NCI-H510A treated with DMSO at 0.1 percent for 48 hours (cell line): ENCODE measurements at places on chromosomes 6 and 20.

- DNase-seq, result no peak
These were observed 183.6 kb downstream of the PRL start for GRCh38 chr6:22113026-22113766.

DNA sequence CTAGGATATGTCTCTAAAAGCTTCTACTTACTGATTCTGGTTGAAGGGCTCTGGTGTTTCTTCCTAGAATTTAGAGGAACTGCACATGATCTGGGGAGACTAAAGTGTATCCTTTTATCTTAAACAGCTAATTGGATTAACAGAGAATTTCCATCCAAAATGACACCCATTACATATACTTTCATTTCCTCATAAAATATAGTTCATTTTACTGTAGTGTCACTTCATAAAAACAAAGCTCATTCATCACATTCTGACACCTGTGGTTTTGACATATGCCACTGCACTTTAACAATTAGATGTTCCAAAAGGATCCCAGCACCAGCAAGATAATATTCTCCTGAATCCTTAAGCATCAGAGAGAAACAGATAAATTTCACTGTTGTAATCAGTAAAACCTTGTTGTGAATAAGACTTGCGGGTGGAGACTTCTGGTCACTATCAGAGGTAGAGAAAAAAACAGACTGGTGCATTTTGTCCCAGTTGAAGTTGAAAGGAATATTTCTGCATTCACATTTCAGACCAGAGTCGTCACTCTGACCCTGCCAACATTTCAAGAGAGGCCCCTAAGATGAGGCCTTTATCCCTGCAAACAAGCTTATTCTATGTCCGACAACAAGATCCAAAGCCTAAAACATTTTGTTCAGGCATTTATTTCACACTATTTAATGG, 175.3 kb upstream of the BMP5 start:
- DNase-seq, result no peak

GRCh38 chr6:29763491-29764289, 40.5 kb downstream of the HLA-F start:
- no peak for DNase-seq

GRCh38 chr20:35252037-35252461, 25.6 kb downstream of the MMP24 start:
- DNase-seq, result no peak

- DNase-seq, result no peak
These were observed 6.9 kb upstream of the RRBP1 start for GRCh38 chr20:17688965-17689364.

- no peak for DNase-seq
These were observed 26.4 kb downstream of the GDAP1L1 start for GRCh38 chr20:44273231-44274215.

DNA sequence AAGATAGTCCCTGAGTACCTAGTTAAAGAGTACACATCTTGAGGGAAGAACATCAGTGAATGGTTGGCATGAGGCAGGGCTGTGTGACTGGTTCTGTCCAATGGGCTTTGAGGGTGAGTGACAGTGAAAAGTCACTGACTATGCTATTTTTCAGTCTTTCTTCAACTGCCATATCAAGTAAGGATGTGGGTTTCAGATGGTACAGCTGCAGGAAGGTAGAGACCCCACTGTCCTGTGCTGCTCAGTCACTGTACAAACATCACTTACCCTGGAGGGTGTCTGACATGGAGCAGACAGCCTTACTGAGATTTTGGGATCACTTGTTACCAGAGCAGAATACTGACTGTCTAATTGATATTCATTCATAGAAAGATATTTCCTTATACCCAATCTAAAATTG, 115.3 kb upstream of the ASCC3 start:
- DNase-seq, result no peak

GRCh38 chr6:167113047-167113754, 9.7 kb upstream of the CCR6 start:
- no peak for DNase-seq

DNA sequence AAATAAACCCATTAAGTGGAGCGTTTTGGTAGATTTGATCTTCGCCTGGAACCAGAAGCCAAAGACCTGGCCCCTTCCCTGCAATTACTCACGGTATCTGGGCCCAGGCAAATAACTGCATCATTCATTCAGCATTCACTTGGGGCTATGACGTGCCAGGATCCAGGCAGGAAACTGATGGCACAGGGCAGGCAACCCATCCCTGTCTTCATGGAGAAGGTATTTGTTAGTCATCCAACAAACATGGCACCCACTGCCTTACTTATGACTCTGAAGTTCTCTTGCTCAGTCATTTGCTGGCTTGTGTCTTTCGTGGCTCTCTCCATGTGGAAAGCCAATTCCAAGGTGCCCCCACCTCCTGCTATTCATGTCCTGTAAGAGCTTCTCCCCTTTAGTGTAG, 232.4 kb downstream of the BMP7 start:
- no peak for DNase-seq

- no peak for DNase-seq
These were observed 103.9 kb upstream of the ARG1 start for GRCh38 chr6:131469130-131469529.

GRCh38 chr6:18160911-18161310, 5.7 kb downstream of the KDM1B start:
- DNase-seq, result no peak

DNA sequence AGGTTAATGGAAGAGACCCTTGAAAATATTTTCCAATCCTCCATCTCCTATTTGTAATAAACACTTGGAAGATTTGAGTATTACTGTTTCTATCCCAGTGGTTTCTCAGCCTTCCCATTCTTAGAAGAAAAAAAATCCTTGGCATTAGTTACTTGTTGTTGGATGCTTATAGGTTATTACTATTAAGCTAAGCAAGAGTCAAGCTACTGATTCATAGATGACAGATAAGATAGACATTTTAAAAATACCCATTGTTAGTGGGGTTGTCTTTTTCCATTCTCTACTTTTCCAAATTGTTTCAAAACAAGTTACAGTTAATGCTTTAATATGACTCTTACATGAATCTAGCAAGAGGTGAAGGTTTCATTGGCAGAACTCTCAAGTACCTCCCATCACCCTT, 158.5 kb downstream of the HIVEP2 start:
- DNase-seq, result no peak

- DNase-seq, result peak; percentile 31
These were observed 11.5 kb downstream of the PRDM1 start for GRCh38 chr6:106097411-106098231.

GRCh38 chr6:123771126-123771525, 32.5 kb upstream of the NKAIN2 start:
- no peak for DNase-seq

GRCh38 chr6:31652925-31653724, 664 bp upstream of the BAG6 start:
- no peak for DNase-seq

DNA sequence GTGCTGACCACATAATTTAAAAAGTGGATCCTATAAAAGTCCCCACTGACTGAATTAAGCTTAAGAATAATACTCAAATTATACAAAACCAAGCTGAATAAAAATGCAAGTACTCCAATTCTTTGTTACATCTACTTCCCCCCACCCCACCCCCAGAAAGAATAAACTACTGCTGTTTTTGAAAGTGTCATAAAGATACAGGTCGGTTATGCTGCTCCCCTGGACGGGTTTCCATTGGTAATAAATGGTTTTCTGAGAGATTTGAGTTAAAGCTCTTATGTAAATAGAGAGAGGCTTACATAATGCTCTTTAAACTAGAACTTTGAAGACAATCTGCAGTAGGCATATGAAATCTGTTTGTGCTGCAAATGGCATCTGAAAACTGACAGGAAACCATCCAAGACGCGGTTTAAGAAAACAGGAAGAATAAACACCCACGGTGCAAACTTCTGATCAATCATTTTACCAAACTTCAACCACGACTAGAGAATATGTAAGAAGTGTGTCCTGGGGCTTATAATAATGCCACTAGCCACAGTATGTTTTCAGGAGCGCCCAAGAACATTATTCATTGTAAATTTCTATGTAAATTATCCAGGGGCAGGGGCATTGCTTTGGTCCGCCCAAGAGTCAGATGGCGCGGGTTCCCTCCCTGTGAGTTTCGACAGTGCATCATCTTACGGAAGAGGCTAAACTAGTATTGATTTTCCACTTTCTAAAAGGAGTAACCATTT, 10.8 kb upstream of the POU3F2 start:
- peak; percentile 26 for DNase-seq

DNA sequence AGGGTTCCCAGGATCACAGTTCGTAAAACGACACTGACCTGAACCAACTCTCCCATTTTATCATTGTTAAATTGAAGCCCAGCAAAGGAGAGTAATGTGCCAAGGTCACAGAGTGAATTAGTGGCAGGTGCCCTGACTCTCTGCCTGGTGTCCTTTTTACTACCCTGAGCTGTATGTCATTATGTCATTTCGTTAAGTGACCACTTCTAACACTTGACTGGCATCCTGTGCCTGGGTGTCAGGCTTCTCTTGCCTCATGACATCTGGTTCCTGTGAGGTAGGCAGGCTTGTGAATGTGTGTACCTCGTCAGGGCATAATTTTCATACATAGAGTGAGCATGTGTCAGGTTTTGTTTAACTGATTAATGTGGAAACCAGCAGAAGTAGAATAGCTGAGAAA, 48.6 kb downstream of the RALY start:
- peak; percentile 95 for DNase-seq

- no peak for DNase-seq
These were observed 384.6 kb downstream of the CDKAL1 start for GRCh38 chr6:20918868-20919267.

GRCh38 chr20:41147767-41148191, 10.4 kb downstream of the PLCG1 start:
- no peak for DNase-seq

DNA sequence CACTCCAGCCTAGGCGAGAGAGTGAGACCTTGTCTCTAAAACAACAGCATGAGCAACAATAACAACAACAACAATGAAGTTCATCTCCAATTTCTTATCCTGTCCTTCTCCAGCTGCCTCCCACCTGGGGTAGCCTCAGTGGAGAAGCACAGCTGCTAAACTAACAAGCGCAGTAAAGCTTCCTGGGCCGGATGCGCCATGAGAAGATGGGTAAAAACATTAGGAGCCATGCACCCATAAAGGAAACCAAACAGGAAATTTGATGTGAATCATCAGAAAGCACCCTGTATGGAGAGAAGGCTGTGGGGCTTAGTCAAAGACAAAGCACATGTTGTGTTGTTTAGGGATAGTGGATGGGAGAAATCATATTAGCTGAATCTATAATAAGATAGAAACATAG, 61.1 kb upstream of the CCN6 start:
- DNase-seq, result no peak

- DNase-seq, result no peak
These were observed 108.3 kb downstream of the KIF13A start for GRCh38 chr6:17879184-17879583.

GRCh38 chr6:50030777-50031562, 9.2 kb upstream of the DEFB110 start:
- DNase-seq, result peak; percentile 31

DNA sequence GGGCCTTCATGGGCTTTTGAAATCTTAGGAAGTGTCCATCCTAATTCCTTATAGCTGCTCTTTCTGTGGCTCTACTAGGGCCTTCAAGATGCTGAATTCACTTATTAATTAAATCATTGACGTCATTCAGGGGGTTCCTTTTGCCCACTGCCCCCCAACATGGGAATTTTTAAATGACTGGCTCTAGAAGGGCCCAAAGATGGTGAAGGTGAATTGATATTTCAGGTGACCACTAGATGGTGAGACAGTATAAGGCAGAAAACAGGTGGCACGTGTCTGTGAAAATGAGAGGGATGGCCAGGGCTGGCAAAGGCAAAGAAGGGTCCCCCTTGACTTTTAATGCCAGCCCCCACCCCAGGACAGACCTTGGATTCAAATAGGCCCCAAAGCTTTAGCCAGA, 11.8 kb downstream of the GNAS start:
- no peak for DNase-seq

DNA sequence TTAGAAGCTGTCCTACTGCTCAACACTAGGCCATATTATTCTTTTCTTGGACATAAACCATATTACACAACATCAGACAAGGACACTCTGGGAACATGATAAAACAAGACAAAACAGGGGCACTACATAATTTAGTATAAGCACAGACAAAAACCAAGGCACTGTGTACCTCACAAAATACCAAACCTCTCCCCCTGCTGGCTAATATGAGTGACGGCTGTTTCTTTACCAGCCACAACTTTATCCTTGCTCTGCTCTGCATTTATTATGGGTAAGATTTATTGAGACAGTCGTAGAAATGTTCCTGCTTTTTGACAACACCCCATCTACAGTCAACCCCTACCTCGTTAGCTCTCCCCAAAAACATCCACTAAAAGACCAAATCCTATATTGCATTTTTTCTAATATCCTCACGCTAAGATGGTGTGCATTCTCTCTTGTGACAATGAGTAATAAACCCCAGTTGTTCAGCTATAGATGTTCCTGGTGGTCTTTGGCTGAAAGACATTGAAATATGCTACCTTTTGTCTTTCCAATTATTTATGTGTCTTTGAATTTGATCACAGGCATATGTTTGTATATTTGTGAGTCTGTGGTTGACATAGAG, 23.8 kb upstream of the POLR1H start:
- DNase-seq, result peak; percentile 2

DNA sequence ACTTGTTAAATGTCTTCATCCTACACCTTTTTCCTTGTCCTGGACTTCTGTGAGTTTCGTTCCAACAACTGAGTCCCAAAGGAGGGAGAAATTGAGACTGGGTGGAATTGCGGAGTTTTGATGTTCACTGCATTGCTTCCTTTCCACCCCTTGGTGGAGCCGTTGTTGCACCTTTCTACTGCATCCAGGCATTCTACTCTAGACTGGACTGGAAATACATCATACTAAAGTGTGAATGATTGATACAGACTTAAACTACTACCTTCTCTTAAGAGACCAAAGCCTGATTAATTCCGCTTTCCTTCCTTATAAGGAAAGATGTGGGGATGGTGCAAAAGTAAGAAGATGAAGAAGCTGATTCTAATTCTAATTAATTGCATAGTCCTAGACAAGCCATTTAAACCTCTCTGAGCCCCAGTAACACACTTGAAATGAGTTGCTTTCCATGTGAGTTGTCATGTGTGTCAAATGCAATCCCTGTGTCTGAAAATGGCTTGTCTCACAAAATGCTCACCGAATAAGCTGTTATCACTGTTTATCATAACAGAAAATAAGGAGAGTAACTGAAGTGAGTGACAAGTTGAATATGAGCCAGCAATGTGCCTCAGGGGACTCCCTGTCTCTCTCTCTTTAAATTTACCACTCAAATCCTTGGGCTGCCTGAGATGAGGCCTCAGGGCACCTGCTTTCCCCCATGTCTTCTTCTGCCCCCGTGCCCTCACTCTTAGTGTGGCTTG, 338.3 kb upstream of the CHD6 start:
- peak; percentile 71 for DNase-seq

DNA sequence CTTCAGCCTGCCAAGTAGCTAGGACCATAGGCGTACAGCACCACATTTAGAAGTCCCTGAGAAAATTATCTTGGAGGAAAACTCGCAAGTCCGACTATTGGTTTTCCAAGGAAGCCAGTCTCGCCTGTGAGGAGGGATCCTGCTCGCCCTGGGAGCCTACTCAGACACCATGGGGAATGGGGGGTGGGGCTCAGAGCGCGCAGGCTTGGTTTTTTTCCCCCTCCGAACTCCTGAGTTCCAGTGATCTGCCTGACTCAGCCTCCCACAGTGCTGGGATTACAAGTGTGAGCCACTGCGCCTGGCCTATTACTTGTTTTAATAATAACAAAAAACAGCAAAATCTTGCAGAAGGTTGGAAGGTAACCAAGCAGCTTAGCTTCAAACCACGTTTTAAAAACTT, 153.7 kb downstream of the OR2B2 start:
- no peak for DNase-seq

- DNase-seq, result no peak
These were observed 22.8 kb upstream of the PNRC1 start for GRCh38 chr6:89057759-89058158.
